ENCODE measurements at places on chromosomes 4 and X. TPM values are rescaled to one million over a fixed set of nuclear protein-coding genes. Genes with fewer than 3 reads are reported as not detected.

GRCh38 chr4:1579001-1579900, 104.9 kb downstream of the FAM53A start:
- peak; percentile 62 for DNase-seq

DNA sequence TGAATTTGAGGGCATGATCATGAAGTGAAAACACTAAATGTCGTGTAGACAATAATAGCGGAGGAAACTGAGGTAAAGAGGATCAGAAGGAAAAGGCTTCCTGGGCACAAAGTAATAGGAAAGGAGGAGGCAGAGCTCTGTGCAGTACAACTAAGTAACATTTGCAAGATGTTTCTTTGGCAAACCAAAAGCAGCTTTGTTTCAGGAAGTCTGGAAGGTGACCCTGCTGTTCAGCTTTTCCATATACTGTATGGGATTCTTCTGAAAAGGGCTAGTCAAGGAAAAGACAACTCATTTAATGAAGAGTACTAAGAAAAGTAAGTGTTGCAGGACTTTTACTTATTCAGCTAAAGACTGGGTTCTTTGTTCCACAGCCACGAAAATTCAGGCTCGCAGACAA, 463.1 kb downstream of the PCDH7 start:
- DNase-seq: no peak

DNA sequence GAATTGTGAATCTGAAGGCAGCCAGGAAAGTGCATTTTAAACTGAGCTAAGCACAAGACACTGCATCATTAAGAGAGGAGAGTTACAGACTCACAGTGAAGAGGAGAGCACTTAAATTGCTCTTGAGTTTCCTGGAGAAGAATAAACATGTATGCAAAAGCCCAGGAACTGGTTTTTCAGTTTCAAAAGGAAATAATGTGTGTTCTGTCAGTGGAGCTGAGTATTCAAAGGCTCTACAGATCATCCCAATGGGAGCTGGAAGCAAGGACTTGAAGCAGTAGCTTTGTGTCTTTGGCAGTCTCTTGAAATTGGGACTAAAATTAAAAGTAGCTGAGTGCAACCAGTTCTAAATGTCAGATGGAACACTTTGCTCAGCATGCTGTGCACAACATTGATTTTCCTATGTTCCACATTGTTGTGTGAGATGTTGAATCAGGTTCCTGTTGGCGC, 147.5 kb upstream of the ANK2 start:
- no peak for DNase-seq

DNA sequence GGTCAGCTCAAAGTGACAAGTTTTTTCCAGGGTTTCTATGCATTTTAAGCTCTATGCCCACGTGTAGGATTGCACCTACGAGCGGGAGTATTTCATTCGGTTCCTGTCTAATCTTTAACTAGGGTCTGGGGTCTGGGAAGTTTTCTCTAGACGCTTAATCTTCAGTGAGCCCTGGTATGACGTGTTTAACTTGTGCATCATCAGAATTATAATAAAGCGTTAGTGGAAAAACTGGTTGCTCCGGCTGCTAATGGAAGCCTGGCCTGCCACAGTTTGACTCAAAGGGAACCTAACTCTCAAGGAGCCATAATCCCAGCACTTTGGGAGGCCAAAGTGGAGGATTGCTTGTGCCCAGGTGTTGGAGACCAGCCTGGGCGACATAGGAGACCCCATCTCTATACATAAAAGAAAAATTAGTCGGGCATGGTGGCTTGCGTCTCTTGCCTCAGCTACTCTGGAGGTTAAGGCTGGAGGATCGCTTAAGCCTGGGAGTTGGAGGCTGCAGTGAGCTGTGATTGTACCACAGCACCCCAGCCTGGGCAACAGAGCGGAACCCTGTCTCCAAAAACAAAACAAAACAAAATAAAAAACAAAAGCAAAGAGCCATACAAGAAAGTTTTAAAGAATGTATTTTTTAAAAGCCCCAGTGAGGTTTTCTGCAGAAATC, 30.2 kb downstream of the ARSD start:
- DNase-seq: no peak

DNA sequence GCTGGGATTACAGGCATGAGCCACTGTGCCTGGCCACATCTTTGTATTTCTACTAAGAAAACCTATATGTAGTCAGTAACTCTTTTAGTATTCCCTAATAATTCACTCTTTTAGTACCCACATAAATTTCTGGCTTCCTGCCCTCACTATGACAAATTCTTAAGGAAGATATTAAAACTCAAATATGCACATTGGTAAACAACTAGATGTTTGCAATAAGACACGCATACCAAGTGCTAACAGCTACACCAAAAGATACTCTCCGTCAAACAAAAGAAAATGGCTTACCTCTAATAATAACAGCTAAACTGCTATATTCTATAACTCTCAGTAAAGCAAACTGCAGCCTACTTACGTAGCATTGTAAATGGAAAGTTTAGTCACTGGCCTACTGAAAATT, 6.3 kb downstream of the UBA6 start:
- no peak for DNase-seq

- DNase-seq: no peak
Observed at GRCh38 chr4:23828779-23829178, 61.1 kb downstream of the PPARGC1A start.

DNA sequence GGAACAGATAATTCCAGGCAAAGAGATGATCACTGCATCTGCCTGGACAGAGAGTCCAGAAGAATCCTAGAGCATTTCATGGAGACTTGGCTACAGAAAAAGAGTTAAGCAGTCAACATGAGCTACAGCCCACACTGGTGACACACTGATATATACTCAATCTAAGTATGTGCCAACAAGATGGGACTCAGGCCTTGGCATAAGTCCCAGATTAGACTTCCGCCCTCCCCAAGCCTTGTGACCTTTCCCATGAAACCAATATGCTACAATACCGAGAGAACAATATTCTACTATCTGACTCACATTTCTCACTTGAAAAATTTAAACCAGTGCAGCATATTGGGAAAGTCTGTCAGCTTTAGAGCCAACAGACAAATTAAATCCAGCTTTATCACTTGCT, 65.7 kb upstream of the SLITRK2 start:
- DNase-seq: no peak

- no peak for DNase-seq
Observed at GRCh38 chr4:14221176-14221575, 593.7 kb upstream of the BOD1L1 start.

DNA sequence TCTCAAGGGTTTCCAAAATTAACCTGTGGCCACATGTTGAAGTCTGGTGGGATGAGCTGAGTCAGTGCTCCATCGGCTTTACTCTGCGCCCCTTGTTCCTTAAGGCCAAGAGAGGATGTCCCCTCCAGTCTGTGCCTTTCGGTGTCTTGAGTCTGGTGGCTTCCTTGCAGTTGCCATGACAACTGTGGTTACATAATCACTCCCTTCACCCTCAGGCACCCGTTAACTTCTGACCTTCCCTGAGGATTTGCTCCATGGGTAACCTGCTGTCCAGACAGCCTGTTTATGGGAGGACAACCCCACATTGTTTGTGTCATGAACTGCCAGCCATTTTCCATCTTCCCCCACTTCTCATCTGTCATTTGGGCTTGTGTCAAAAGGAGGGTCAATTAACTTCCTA, 401.1 kb upstream of the LCORL start:
- no peak for DNase-seq

- DNase-seq: no peak
Observed at GRCh38 chr4:86846921-86847320, 2.3 kb downstream of the SLC10A6 start.

The ADGRG4 gene
- total RNA-seq: not detected

The DCHS2 gene
- total RNA-seq: 0.09 TPM

The HDX gene
- 2.8 TPM for total RNA-seq

The ESX1 gene
- total RNA-seq: not detected

The HMGN5 gene
- total RNA-seq: 2.0 TPM

Measured in liver (tissue), 10 donors.